ENCODE measurements at places on chromosomes 13 and 19. TPM values are rescaled to one million over a fixed set of nuclear protein-coding genes. Genes with fewer than 3 reads are reported as not detected.

SWSAP1 gene
- 1.7 TPM for total RNA-seq

PTH2 gene
- not detected for total RNA-seq

TEAD2 gene
- total RNA-seq, result not detected

ATP8A2 gene
- total RNA-seq, result 0.30 TPM

CD37 gene
- 191 TPM for total RNA-seq

MYO9B gene
- total RNA-seq, result 90.3 TPM

FFAR2 gene
- not detected for total RNA-seq

TMEM59L gene
- total RNA-seq, result 0.11 TPM

NR2F6 gene
- total RNA-seq, result 7.9 TPM

PEAK3 gene
- not detected for total RNA-seq

C5AR1 gene
- total RNA-seq, result 0.41 TPM

CEBPA gene
- not detected for total RNA-seq

KIR2DL1 gene
- not detected for total RNA-seq

MARK4 gene
- 19.6 TPM for total RNA-seq

NCR1 gene
- not detected for total RNA-seq

CLIP3 gene
- 0.42 TPM for total RNA-seq

FFAR3 gene
- total RNA-seq, result 3.1 TPM

OSCAR gene
- total RNA-seq, result 0.67 TPM

THSD1 gene
- total RNA-seq, result 0.19 TPM

SCEL gene
- not detected for total RNA-seq

IZUMO4 gene
- 15.2 TPM for total RNA-seq

SPTBN4 gene
- 2.5 TPM for total RNA-seq

KASH5 gene
- 0.96 TPM for total RNA-seq

PSG6 gene
- total RNA-seq, result not detected

LIN7B gene
- total RNA-seq, result 3.5 TPM

FLT1 gene
- total RNA-seq, result 27.4 TPM

ACTN4 gene
- 181 TPM for total RNA-seq

CLDND2 gene
- 4.9 TPM for total RNA-seq

PRKD2 gene
- 78.3 TPM for total RNA-seq

ZNF320 gene
- 10.8 TPM for total RNA-seq

ZNF728 gene
- not detected for total RNA-seq

FBXO27 gene
- 0.90 TPM for total RNA-seq

NLRP9 gene
- not detected for total RNA-seq

SAFB gene
- total RNA-seq, result 118 TPM

ZIK1 gene
- total RNA-seq, result 5.3 TPM

DCT gene
- total RNA-seq, result 0.12 TPM

Measured in activated CD4-positive, alpha-beta T cell treated with anti-CD3 and anti-CD28 coated beads for 36 hours (primary cell).